ENCODE measurements at places on chromosomes 1 and 21.

GRCh38 chr1:77536813-77537212 is 145.6 kb downstream of the ZZZ3 start:
- DNase-seq = no peak

- DNase-seq = no peak
Measured at GRCh38 chr1:156421939-156422601, 53.1 kb downstream of the RHBG start.

DNA sequence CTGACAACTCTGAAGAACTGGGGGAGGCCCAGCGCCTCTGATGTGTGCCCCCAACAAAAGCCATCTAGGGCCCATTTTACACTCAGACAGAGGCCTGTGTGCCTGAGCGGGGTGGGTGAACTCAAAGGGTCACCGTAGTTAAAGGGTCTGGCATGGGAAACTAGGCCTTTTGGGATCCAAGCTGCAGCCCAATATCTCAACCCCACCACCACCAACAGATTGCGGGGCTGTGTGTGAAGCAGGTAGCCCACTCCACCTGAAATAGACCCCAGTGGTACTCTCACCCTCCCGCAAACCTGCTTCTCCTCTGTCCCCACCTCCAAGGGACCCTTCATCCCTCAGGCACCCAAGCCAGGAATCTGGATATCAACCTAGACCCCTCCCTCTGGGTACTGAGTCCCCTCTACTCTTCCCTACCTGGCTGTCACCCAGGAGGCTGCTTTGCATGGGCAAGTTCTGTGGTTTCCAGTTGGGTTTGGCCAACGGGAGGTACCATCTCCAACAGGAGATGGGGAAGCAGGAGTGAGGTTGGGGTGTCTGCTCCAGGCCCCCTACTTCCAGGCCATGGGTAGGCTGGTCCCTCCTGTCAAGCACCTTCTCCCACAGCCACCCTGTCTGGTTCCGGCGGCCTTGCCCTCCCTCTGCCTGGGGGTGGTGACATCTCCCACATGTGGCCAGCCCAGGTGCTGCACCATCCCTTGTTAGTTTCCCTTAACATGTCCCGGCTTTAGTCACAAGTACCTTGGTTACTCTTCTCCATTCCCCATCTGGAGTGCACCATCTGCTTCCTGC is 35.2 kb upstream of the LRP8 start:
- no peak for DNase-seq

GRCh38 chr1:89692601-89693521 is 59.9 kb downstream of the LRRC8C start:
- DNase-seq = no peak

- no peak for DNase-seq
Measured at GRCh38 chr1:32106663-32107275, 1.1 kb upstream of the KPNA6 start.

- DNase-seq = no peak
Measured at GRCh38 chr1:180956028-180956640, 43.4 kb downstream of the KIAA1614 start.
